ENCODE measurements at places on chromosomes 6 and 20.

- no peak for DNase-seq
Observed at GRCh38 chr6:167665698-167666330, 160.9 kb upstream of the AFDN start.

- no peak for DNase-seq
Observed at GRCh38 chr20:37349517-37350491, 3.9 kb downstream of the SRC start.

DNA sequence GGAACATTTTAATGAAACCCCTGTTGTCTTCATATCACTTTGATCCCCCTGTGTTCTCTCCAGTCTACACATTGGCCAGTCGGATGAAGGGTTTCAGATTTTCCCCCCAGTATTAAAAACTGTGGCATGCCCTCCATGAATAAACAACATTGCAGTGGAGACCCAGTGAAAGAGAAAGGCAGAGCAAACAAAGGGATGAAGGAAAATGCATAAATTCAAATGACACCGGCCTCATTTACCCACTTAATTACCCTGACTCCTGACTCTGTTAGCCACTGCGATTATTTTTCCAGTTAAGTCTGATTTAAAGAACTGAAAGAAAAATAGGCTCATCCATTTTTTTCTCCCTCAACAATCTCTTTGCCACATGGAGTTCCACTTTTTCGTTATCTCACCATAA lies 569.2 kb downstream of the TFAP2B start:
- no peak for DNase-seq

DNA sequence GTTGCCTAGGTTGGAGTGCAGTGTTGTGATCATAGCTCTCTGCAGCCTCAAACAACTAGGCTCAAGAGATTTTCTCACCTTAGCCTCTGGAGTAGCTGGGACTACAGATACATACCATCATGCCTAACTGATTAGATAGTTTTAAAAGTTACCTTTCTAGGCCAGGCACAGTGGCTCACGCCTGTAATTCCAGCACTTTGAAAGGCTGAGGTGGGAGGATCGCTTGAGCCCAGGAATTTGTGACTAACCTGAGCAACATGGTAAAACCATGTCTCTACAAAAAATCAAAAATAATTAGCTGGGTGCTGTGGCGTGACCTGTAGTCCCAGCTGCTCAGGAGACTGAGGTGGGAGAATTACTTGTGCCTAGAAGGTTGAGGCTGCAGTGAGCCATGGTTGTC lies 41.2 kb downstream of the SLC17A5 start:
- DNase-seq: no peak

- no peak for DNase-seq
Observed at GRCh38 chr20:16580620-16581019, 7.4 kb upstream of the KIF16B start.

Data from T-helper 2 cell (primary cell).